Fibroblast of skin of back (primary cell): ENCODE measurements at places on chromosomes 16 and 17.

DNA sequence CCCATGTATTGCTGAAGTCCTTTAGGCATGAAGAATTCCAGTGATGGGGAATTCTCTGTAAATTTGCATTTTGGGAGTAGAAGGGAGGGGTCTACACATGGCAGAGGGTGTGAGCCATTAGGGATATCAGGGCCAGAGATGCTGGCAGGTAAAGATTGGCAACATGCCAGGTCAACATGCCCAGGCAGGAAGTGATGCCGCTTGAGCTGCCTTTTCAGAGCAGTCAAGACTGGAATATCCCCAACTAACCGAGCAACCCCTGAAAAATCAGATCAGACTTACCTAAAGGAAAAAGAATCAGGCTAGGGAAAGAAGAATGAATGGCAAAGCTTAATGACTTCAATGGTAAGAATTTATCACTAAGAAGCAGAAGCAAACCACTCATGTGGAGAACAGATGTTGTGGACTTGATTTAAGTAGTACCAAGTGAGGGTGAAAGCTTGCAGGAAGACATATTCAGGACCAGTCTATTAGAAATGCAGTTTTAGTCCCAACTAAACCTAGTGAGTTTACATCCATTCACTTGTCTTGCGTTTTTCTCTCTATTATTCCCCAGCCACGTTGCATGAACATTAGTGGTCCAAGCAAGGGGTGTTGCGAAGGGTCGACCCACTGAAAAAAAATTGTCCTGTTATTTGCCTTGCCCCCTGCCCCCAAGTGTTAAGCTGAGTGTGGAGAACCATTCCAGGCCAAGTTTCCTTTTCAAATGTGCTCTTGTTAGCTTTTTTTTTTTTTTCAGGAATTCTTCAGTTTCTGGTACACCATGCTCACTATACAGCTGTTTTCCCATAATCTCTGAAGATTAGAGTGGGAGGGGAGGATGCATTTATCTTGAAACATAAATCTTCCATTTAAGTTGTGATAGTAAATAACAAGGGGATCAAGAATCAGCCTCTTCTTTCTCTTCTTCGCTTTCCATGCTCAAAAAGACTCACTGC, 105.2 kb downstream of the ABCA8 start:
- no peak for DNase-seq

- peak; percentile 45 for DNase-seq
Measured at GRCh38 chr17:41959336-41960095, 7.1 kb upstream of the CNP start.

DNA sequence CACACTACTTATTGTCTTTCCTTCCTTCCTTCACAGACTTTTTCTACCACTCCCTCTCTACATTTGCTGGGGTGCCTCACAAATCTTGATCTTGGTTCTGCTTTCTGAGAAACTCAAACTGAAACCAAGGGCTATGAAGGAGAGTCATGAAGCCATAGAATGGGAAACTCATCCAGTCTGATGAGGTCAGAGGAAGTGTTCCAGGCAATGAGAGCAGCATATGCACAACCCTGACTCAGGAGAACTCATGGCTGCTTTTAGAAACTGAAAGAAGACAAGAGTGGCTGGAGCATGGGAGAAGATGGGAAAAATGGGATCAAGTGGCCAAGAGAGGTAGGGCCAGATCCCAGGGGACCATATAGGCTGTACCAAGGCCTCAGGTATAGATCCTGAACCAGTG, 130.0 kb upstream of the TOX3 start:
- DNase-seq, result no peak

- DNase-seq, result no peak
Measured at GRCh38 chr16:74716355-74716754, 15.7 kb upstream of the MLKL start.
